Naive thymus-derived CD4-positive, alpha-beta T cell (primary cell): ENCODE measurements at places on chromosomes 5 and 9. TPM values are rescaled to one million over a fixed set of nuclear protein-coding genes. Genes with fewer than 3 reads are reported as not detected.

TMEM174 gene
- not detected for total RNA-seq

GPBP1 gene
- 116 TPM for total RNA-seq

MOB3B gene
- 1.6 and 1.7 TPM in 2 replicates for total RNA-seq

DNA sequence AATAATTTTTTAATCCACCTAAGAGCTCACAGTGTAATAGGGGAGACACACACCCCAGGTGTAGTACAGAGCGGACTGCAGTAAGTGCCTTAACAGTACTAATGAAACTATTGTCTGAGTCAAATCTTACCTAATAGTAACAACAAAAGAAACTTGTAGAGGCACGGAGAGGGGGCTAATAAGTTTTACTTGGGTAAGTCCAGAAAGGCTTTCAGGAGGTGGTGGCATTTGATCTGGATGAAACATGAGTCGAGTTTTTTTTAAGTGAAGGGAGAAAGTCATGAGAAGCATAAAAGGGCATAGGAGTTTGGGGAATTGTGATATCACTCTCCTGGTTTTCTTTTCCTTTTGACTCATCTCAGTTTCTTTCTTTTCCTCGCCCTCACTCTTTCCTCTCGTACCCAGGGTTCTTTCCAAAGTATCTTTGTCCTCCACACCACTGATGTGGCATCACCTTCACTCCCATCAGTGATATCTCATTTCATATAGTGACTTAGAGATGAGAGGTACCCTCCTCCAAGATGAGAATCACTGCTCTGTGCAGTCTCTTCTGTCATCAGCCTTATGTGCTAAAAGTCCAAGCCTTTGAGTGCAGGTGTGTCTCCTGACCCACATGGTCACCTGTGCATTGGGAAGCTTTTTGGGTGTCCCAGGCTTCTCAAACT, 2.0 kb downstream of the CTNNA1 start:
- H3K4me1 ChIP-seq = peaks cover 6% of the 10 kb centered on the region
- H3K4me3 ChIP-seq = no peak overlapping the region
- no peak for DNase-seq

DNA sequence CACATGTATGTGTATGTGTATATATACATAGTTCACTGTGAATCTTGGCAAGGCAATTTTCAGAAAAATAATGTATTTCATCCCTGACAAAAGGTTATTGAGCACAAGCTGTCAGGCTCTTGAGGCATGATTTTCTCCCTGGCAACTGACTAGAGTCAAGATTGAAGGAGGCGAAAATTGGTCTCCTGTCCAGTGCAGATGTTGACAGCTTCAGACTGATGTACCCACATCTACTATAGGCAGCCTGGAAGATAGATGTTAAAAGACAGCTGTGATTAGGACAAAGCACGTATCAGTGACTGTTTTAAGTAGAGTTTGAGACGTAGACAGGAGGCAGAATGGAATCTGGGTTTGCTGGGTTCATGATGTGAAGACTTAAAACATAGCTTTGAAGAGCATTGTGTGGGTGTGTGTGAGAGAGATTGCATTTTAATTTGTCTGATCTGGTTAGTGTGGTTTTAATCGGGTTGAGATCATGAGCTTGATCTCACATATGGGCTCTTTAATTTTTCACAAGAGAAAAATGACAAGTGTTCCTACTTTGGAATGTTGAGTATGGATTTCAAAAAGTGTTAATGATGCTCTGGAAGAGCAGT, 39.1 kb downstream of the CTNNA1 start:
- DNase-seq = no peak
- H3K4me3 ChIP-seq = no peak overlapping the region
- H3K36me3 ChIP-seq = no peaks in the 10 kb centered on the region
- peaks cover 4% of the 10 kb centered on the region for H3K4me1 ChIP-seq
- no peaks in the 10 kb centered on the region for H3K27me3 ChIP-seq

- H3K36me3 ChIP-seq = no peaks in the 10 kb centered on the region
- no peak for DNase-seq
- H3K4me3 ChIP-seq = no peak overlapping the region
- H3K27me3 ChIP-seq = no peaks in the 10 kb centered on the region
Observed at GRCh38 chr9:101514071-101514470, 19.6 kb upstream of the RNF20 start.

- no peaks in the 10 kb centered on the region for H3K4me1 ChIP-seq
- H3K36me3 ChIP-seq = peaks cover 12% of the 10 kb centered on the region
- no peak overlapping the region for H3K4me3 ChIP-seq
- no peak overlapping the region for H3K27ac ChIP-seq
- no peak for DNase-seq
Observed at GRCh38 chr9:125455876-125456275, 194.2 kb downstream of the GAPVD1 start.

DNA sequence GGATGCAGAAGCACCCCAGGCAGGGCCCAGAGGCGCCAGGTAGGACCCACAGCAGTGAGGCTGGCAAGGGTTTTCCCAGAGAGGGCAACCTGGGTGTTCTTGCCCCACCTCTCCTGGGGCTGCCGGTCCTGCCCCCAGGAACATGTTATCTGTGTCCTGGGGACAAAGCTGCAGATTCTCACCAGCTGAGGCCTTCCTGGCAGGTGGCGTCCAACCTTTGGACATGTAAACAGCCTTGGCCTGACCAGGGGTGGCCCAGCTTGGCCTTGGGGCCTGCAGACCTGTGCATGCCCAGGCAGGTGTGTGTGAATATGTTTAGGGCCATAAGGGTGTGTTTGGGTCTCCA, 101.8 kb upstream of the LARP1 start:
- no peaks in the 10 kb centered on the region for H3K4me1 ChIP-seq
- no peaks in the 10 kb centered on the region for H3K27me3 ChIP-seq
- H3K4me3 ChIP-seq = no peak overlapping the region
- H3K36me3 ChIP-seq = no peaks in the 10 kb centered on the region

DNA sequence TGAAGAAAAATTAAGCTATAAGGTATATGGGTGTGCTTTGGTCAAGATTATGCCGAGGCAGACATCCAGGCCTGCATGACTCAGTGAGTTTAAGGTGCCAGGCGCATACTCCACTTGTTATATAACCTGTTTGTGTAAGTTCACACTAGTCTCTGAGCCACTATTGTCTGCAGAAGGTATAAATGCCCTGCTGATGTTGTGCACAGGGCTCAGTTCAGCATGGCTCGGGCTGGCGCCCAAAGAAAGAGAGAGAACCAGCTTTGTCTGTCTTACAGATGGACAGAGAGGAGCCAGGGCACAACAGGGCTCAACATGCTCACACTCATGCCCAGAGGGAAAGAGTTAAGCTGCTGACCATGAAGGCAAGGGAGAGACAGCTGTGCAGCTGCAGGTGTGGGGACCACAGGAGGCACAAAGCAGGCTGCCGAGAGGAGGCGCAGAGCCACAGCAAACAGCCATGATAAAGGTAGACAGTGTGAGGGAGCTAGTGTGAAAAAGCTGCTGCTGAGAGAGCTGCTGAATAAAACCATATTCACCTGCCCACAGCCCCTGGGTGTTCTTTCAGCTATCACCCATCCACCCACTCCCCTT, 1587.6 kb upstream of the C9orf72 start:
- H3K4me3 ChIP-seq = no peak overlapping the region
- H3K36me3 ChIP-seq = no peaks in the 10 kb centered on the region
- no peak for DNase-seq
- no peak overlapping the region for H3K27ac ChIP-seq
- no peaks in the 10 kb centered on the region for H3K27me3 ChIP-seq

GRCh38 chr5:139895647-139896046, 100.0 kb downstream of the PSD2 start:
- H3K4me1 ChIP-seq = no peaks in the 10 kb centered on the region
- H3K36me3 ChIP-seq = no peaks in the 10 kb centered on the region
- H3K27ac ChIP-seq = no peak overlapping the region
- H3K4me3 ChIP-seq = no peak overlapping the region
- DNase-seq = no peak
- no peaks in the 10 kb centered on the region for H3K27me3 ChIP-seq

DNA sequence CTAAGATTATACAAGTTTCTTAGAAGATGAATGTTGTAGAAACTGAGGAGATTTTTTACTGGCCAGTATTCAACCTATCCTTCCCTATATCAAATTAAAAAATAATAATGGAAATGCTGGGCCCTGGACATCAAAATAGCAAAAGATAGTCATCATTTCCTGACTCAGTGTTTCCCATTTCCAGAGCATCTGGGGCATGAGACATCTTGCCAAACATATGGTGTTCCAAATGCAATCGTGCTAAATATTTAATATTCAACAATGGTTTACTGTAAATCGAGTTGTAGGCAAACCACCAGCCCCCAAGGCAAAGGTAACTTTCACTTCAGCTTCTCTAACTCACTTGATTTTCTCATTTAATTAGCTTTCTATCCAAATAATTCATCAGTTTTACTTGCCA, 152.9 kb downstream of the FRMD3 start:
- no peaks in the 10 kb centered on the region for H3K27me3 ChIP-seq
- H3K36me3 ChIP-seq = no peaks in the 10 kb centered on the region
- no peaks in the 10 kb centered on the region for H3K4me1 ChIP-seq
- no peak overlapping the region for H3K4me3 ChIP-seq

GRCh38 chr9:99693888-99694287, 127.8 kb upstream of the NR4A3 start:
- no peak for DNase-seq
- no peaks in the 10 kb centered on the region for H3K4me1 ChIP-seq
- no peaks in the 10 kb centered on the region for H3K27me3 ChIP-seq
- H3K4me3 ChIP-seq = no peak overlapping the region
